ENCODE measurements at places on chromosomes 13 and 19.

GRCh38 chr13:106182404-106182803 lies 353.1 kb downstream of the EFNB2 start:
- DNase-seq = no peak

DNA sequence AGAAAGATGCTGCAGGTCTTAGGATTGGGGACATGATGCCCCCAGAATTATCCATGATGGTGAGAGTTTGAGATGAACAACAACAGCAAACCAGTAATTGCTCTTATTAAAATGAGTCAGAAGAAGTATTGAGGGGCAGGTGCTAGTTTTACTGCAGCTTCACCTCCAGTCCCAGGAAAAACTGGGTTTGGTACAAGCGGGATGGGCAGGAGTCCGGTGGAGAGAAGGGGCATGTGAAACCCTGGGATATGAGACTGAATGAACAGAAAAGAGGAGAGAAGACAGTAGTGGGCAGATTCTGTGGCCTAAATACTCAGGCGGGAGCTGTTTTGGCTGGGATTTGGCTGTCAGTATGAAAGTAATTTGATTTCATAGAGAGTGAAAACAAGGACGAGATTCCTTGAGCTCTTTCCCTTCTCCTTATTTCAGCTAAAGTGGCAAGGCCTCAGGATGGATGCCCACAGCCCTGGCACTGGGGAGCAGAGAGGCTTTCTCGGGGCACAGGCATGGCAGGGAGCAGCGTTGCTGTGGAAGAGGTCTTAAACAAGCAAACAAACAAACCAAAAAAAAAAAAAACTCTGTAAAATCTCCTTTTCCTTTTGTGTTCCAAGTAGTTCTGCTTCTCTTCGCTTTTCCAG lies 30.7 kb downstream of the NFIX start:
- DNase-seq = no peak

- no peak for DNase-seq
Measured at GRCh38 chr13:72246396-72246795, 379.4 kb upstream of the DACH1 start.

- DNase-seq = no peak
Measured at GRCh38 chr13:48906200-48906599, 69.5 kb upstream of the FNDC3A start.

DNA sequence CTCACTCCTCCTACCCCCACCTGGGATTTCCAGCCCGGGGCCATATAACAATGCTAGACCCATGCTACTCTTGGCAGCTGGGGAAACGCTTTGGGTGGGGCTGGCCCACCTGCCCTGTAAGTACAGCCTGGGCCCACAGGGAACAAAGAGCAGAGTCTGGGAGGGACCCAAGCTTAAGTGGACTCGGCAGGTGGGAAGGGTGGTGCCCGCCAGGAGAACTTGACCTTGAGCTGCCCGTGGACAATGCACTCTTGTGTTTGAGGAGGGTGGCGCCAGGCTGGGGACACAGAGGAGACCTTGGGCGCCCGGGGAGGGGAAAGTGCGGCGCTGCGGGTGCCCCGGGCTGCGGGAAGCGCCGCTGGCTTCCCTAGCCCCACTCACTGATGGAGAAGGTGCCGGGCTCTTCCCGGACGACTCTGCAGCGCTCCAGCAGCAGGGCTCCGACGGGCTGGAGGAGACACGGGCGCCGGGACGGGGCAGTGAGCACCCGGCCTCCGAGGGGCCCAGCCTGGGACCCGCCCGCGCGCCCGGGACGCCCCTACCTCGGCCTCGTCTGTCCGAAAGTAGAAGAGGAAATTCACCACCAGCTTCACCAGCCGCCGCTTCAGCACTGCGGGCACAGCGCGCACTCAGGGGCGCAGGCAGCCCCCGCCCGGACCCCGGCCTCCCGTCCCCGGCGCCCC lies 607 bp downstream of the PLEKHJ1 start:
- DNase-seq = no peak

- DNase-seq = peak; percentile 34
Measured at GRCh38 chr13:30576528-30576927, 41.2 kb upstream of the USPL1 start.

DNA sequence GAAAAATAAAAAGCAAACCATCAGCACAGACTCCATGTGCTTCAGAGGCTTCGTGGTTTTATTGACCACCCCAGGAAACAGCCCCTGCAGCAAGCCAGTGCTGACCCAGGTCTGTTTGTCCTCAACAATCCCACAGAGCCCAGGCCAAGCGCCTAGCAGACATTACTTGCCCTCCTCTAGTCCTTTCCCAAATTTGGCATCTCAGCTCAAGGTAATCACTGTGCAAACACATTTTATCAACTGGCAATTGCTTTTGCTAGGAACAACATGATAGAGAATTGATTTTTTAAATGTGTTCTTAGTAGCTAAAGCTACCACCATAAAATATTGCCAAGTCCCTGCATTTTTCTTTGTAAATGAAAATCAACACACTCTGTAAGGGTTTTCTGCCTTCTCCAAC lies 121.8 kb downstream of the STOML3 start:
- DNase-seq = no peak

DNA sequence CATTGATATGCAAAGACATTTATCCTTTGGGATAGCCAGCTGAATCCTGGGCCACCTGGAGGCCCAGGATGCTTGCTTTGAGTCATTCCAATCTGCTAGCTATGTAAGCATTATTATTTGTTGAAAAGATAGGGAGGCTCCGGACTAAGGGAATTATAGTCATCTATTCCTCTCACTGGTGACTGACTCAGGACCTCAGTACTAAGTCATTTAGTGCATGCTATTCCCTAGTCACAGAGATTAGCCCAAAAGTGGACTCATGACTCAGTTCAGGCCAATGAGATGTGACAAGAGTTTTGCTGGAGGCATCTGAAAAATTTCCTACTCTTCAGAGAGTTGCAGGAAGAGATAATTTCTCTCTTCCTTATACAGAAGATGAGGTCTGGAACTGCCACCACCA lies 67.9 kb upstream of the ITM2B start:
- DNase-seq = no peak

DNA sequence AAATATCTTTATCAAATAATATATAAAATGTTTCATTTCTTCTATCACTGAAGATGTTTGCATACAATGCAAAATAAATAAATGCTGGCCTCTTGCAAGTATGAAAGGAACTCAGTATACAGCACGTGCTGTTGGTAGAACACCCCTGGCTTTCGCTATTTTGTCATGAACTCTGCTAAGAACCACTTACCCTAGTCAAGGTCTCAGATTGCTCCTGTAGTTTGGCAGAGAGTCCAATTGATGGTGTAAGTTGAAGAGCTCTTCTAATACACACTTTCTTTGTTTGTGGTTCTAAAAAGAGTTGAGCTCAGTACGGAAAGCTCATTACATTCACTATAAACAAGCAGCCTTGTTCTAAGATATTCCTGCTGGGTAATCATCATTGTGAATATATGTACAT lies 1258.9 kb downstream of the EFNB2 start:
- no peak for DNase-seq

DNA sequence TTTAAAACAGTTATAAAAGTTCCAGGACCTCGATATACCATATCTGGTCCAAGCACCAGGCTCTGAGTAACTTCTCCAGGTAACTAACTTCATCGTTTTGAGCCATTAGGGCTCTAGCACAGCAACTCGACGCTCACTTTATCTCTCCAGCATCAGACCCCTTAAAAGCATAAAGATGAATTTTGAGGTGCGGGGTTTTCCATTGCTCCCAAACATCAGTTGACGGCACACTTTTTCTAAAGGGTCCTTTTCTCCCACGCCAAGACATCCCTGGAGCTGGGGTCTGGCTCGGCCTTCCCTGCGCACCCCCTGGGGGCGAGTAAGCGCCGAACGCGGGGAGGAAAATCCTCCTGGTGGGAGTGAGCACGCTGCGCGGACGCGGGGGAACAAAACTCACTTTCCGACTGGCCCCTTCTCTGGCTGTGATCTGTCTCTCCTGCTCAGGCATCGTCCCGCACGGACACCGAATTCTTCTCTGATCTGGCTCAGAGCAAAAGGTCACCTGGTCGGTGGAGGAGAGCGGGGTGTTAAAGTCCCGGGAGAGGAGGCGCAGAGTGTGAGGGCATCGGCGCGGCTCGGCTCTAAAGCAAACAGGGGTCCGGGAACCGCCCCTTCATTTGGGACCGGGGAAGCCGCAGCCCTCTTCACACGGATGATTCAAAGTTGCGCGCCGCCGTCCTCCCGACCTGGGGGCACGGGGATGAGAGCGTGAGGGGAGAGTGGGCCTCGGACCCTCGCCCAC lies at the start of gene ATP7B:
Gene ATP7B (minus strand): TSS at position 561 of the 742 bp plus-strand sequence. CDS start 113 bp downstream, at position 448.
- DNase-seq = peak; percentile 36

DNA sequence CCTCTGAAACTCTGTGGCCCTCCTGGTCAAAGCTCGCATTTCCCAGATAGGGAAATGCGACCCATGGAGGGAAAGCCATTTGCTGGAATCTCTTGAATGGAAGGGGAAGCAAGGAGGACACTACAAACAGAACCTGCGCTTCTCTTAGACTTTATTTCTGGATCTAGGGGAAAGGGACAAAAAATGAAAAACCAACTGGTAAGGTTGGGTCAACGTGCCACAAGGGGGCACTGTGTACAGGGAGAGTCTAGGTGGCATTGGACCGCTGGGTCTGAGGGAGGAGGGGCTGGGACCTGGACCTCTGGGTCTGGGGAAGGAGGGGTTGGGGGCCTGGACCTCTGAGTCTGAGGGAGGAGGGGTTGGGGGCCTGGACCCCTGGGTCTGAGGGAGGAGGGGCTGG lies 5.0 kb downstream of the KLK4 start:
- DNase-seq = peak; percentile 50

- DNase-seq = no peak
Measured at GRCh38 chr13:31755803-31756212, 16.5 kb downstream of the RXFP2 start.

GRCh38 chr13:48626077-48626449 lies 27.7 kb upstream of the CYSLTR2 start:
- no peak for DNase-seq

- DNase-seq = no peak
Measured at GRCh38 chr13:38394777-38395496, 45.3 kb downstream of the UFM1 start.

- DNase-seq = no peak
Measured at GRCh38 chr19:11806354-11807098, 7.5 kb upstream of the ZNF440 start.

DNA sequence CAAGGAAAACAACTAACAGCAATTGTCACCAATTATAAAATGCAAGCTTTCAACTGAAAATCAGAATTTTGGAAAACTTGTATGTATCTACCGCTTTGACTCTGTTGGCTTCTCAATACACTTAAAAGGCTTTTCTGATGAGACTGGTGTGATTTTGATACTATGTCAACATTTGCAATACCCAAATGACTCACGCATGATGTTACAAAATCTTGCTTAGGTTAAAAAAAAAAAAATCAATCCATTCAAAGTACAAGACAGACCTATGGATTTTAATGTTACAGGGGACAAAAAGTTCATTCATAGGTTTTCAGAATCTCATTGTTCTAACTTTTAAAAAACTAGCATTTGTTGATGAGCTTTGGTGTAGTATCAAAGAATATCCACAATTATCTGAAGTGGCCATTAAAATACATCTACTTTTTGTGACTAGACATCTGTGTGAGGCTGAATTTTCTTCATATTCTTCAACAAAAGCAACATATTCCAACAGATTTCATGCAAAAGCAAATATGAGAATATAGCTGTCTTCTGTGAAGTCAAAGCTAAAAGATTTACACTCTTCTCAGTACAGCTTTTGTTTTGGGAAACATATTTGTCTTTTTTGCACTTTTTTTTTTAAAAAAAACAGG lies 10.7 kb downstream of the ELF1 start:
- no peak for DNase-seq

DNA sequence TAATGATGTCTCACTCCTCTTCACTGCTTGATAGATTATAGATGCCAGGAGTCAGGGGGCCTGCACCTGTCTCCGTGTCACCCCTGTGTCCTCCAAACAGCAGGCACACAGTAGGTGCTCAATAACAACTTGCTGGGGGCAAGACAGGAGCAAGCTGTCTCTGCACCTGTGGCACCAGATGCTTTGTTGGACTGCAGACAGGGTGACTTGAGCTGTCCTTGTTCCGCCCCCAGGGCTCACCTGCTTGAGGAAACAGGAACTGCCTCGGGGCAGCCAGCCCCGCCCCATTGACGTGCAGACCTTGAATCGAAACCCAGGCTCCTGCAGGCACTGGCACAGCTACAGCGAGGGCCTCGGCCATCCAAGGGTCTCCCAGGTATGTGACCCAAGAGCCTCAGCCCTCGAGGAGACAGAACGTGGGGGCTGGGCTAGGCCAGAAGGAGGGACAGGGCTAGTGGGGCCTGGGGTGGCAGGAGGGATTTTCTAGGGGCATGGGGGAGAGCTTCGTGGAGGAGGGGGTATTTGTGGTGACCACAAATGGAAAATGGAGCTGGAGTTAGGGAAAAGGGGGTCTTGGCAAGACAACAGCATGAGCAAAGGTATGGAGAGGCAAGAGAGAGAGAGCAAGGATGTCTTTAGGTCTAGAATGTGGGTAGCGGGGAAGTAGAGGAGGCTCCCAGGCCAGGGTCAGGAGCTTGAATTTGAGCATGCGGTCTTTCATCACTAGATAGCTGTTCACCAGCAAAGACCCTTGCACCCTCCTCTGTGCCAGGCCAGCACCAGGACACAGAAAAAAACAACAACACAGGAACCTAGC lies at the start of gene HSH2D:
Gene HSH2D (plus strand): TSS at position 287 of the 817 bp plus-strand sequence. CDS start 5,066 bp downstream, outside the sequence.
- DNase-seq = peak; percentile 79

DNA sequence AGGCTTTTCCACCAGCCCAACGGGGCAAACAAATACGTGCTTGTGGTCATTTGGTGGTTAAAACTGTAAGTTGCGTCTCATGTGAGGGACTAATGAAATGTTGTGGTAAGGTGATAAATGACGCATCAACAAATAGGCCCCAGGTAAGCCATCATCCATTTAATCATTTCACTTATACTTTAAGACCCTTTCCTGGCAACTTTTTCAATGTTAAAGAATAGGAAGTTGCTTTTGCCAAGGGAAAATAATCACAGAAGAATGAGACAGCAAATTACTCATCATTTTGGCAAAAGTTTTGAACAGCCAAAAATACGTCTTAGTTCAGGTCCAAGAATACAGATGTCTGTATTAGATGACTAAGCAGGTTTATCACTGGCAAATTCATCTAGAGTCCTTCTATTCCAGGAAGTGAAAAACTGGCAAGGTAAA lies 660.4 kb downstream of the SLITRK1 start:
- no peak for DNase-seq

DNA sequence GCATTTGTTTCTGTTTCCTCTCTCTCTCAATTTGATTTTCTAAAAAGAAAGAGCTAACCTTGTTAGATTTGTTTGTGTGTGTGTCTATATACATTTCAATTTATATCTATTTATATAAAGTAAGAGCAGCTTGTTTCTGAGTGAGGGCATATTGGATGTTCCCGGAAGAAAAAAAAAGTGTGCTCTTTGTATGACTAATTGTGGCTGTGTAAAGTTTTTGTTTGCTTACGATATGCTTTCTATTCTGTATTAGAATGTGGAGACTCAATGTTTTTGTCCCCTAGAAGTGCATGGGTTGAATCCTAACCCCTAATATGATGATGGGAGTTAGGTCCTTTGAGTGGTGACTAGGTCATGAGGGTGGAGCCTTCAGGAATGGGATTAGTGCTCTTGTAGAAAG lies 66.6 kb upstream of the C1QTNF9B start:
- DNase-seq = no peak

DNA sequence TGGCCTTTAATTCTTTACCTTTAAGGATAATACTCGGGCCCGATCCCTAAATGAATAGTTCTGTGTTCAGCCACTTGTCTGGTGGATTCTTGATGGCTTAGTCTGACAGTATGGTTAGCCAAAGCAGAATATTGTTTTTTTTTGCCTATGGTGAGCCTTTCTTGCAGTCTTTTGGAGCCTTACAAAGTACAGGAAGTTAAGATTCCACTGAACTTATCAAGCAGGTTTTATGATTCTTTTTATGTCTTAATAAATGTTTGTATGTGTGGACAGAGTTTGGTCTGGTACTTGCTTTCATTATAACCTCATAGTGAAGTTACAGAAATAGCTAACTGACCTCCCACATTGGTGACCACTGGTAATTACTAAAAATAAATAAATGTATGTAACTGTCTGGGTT lies 17.1 kb downstream of the PCCA start:
- no peak for DNase-seq
